ENCODE measurements at places on chromosomes 3 and 15. TPM values are rescaled to one million over a fixed set of nuclear protein-coding genes. Genes with fewer than 3 reads are reported as not detected.

GRCh38 chr3:31223278-31223677 lies 309.4 kb upstream of the STT3B start:
- DNase-seq: no peak

GRCh38 chr3:169094204-169094603 lies 569.3 kb downstream of the MECOM start:
- no peak for DNase-seq

Gene SELENOT
- polyA plus RNA-seq: 45.6 TPM

- no peak for DNase-seq
Measured at GRCh38 chr3:143608966-143609365, 239.3 kb downstream of the SLC9A9 start.

- no peak for DNase-seq
Measured at GRCh38 chr3:110384601-110385000, 687.0 kb upstream of the NECTIN3 start.

- DNase-seq: no peak
Measured at GRCh38 chr3:6821411-6821810, 39.5 kb upstream of the GRM7 start.

Gene GADL1
- 26.7 TPM for polyA plus RNA-seq

GRCh38 chr15:68415501-68416157 lies 16.3 kb downstream of the ITGA11 start:
- no peak for DNase-seq

DNA sequence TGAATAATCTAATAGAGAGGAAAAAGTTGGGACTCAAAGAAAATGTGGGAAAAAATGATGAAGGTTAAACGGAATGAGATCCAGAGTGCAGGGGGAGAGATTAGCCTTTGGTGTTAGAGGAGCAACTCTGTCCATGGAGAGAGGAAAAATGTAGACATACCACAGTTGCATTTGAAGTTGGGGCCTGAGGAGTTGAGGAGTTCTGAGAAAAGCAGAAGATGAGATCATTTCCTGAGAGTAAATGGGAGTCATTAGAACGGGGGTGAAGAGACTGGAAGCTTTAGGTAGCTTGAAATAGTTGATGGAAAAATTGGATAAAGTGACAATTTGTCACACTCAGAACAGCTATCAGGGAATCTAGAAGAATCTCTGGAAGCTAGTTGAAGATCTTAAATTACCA lies 7.3 kb downstream of the CCR5AS start:
- DNase-seq: no peak

DNA sequence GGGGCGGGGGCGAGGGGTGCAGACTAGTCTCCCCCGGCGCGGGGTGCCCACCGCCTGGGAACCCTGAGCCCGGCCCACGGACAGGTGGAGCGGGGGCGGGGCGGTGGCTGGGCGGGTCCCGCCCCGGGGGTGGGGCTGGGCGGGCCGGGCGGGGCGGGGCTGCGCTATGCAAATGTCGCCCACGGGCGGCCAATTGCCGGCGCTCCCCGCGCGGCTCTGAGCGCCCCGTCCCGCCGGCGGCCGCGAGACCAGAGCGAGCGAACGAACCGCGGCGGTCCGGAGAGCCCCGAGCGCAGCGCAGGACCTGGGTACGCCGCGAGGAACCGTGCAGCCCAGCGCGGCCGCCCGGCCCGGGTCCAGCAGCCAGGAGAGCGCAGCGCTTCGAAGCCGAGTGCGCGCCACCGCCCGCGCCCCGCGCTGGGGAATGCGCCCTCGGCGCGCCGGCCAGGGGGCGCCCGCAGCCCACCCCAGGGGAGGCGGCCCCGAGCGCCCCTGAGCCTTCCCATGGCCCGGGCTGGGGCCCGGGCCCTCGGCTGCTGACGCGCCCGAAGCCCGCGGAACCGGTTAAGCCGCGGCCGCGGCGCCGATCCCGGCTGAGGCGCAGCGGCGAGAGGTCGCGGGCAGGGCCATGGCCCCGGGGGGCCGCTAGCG lies at the start of gene SEMA3F:
Gene SEMA3F, plus strand, starts transcription at position 485 of the 651 bp plus-strand sequence. CDS start 4,299 bp downstream, outside the sequence.
- peak; percentile 71 for DNase-seq

DNA sequence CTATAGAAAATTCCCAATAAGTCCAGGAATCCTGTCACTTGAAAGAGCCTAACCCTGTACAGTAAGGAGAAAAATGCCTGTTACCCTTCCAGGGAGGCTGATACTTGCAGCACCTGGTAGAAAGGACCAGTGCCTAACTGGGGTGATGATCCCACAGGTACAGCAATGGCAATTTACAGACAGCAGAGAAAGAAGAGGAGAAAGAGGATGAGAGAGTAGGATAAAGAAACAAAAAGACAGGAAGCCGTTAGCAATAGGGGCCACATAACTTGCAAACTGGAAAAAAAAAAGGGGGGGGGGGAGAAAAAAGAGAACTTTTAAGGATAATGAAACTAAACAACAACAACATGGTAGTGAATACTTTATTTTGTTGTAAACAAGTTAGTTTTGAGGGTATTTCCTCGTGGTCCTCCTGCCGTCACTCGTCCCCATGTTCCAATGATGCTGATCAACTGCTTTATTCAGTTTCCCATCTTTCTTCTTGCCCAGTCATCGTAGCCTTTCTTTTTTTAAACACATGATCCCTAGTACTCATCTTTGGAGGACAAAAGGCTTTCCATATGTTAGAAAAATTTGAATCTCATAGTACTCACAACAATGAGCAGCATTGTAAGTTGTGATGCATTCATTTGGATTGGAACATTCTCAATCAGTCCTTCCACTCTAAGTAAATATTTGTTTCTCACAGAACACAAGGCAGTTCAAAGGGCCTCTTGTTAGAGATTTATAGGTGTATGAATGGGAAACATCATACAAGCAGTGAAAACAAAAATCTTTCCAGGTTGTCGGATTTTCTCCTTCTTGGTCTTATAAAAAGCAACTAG lies 8.6 kb downstream of the TM4SF1 start:
- DNase-seq: no peak

GRCh38 chr3:13072239-13072599 lies 1.0 kb downstream of the IQSEC1 start:
- DNase-seq: no peak

Gene PGBD4
- polyA plus RNA-seq: 1.9 TPM

DNA sequence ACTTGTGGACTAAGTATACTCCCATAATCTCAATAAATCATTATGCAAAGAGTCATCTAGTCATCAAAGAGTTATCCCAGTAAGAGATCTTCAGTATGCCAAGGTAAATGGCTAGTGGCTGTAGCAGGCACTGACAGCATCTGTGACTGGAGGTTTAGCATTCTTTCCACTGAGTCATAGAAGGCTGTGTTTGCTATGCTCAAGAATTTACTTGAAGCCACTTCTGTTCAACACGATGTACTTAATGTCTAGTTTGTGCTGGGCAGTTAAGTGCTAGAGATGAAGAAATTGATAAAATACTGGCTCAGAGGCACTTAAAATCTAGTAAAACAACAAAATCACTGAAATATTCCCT lies 13.0 kb downstream of the ZBED2 start:
- no peak for DNase-seq

- DNase-seq: no peak
Measured at GRCh38 chr3:46107682-46108081, 80.4 kb upstream of the XCR1 start.

GRCh38 chr15:69929905-69930630 lies 167.6 kb downstream of the TLE3 start:
- no peak for DNase-seq

Gene NRROS
- polyA plus RNA-seq: 5.7 TPM

- no peak for DNase-seq
Measured at GRCh38 chr15:34609102-34610057, 25.9 kb upstream of the GOLGA8B start.

DNA sequence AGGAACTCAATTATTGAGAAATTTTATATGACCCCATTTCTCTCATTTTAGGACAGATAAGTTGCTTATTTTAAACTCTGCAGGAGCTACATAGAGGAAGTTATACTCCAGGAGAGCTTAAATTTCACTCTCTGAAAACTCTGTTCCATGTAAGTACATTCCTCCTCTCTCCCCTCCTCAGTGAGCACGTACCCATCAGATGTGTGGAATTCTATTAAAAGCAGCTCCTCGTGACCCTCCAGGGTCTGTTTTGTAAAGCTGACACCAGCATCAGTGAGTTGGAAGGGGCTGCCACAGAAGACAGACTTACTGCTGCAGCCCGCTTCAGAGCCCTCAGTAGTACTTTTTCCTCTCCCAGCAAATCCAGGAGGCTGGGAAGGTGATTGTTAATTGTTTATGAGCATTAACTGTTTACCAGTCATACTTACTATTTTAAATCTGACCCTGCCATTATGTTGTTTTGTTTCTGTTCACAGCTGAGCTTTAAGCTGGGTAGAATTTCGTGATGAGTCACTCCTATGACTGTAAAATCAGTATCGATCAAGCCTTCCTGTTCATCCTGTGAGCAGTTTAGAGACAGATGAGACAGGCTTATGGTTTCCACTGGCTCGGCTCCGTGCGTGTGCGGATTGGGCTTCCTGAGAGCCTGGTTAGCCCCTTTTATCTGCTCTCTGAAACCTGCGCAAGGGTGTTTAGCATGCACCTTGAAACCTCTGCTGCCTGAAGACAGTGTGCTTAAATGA lies 20.4 kb downstream of the IGF1R start:
- no peak for DNase-seq

Gene MON1A
- 9.7 TPM for polyA plus RNA-seq

DNA sequence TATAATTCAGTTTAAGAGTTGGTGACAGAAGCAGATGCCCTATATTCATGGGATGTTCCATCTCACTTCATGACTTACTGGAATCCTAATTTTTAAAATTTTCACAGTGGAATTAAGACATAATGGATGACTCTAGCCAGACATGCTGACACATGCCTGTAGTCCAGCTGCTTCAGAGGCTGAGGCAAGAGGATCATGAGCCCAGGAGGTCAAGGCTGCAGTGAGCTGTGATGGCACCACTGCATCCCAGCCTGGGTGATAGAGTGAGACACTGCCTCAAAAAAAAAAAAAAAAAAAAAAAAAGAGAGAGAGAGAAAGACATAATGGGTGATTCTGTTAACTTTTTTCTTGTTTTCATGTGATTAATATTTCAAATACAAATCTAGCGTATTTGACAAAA lies 123.6 kb downstream of the KLHL25 start:
- no peak for DNase-seq

DNA sequence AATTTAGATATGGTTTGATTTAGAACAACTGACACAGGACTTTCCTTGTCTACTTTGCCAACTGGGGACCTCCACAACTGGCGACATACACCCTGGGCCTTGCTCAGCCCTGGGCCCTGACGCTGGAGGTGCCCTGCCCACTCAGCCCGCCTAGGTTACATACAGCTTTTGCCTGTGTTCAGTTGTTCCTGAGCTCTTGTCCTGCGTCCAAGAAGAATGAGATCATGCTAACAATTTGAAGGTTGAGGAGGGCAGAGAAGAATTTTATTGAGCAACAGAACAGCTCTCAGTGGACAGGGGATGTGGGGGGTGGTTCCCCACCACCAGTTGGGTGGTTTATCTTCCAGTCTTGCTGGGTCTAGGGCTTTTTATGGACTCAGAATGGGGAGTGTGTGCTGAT lies 67.9 kb downstream of the IQCH start:
- no peak for DNase-seq

Gene CLDN1
- 2.5 TPM for polyA plus RNA-seq

- DNase-seq: no peak
Measured at GRCh38 chr3:138479438-138479863, 45.0 kb downstream of the ESYT3 start.

DNA sequence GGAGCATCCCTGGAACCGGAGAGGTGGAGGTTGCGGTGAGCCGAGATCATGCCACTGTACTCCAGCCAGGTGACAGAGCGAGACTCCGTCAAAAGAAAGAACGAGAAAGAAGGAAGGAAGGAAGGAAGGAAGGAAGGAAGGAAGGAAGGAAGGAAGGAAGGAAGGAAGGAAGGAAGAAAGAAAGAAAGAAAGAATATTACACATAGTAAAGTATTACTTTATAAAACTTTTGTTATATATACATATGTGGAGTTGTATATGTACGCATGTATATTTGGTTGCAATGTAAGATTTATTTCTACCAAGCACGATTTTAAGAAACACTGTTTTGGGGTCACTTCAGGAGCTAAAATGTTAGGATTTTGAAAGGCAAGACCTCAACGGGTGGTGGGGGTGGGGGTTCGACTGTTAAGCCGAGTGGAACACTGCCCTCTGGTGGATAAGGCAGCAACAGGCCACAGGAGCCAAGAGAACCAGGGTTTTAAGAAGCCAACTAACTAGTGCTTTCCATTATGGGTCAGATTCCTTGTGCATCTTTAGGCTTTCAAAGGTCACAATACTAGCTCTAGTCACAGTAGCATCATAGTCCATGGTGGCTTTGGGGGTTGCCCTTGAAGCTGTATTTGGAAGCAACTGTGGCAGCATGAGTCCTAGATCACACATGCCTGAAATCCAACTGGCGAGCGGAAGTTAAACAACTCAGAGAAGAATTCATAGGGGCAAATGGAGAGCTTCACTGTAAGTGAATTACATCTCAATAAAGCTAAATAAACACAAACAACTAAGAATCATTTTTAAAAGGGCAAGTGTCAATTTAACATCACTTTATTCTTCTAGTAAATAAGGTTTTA lies 22.5 kb downstream of the GLB1 start:
- peak; percentile 29 for DNase-seq

Gene SGO1
- polyA plus RNA-seq: 4.1 TPM

Gene TXNRD3
- 8.6 TPM for polyA plus RNA-seq

Gene SCG3
- polyA plus RNA-seq: not detected

GRCh38 chr15:42215913-42216829 lies 8.1 kb upstream of the VPS39 start:
- no peak for DNase-seq

- DNase-seq: no peak
Measured at GRCh38 chr3:87227835-87228144, 681 bp downstream of the CHMP2B start.

- no peak for DNase-seq
Measured at GRCh38 chr3:62873451-62873760, 1.8 kb downstream of the CADPS start.

Gene C3orf85
- polyA plus RNA-seq: not detected

- DNase-seq: peak; percentile 86
Measured at GRCh38 chr3:25454005-25454927, 26.2 kb downstream of the RARB start.

Gene B3GNT5
- polyA plus RNA-seq: 6.8 TPM

DNA sequence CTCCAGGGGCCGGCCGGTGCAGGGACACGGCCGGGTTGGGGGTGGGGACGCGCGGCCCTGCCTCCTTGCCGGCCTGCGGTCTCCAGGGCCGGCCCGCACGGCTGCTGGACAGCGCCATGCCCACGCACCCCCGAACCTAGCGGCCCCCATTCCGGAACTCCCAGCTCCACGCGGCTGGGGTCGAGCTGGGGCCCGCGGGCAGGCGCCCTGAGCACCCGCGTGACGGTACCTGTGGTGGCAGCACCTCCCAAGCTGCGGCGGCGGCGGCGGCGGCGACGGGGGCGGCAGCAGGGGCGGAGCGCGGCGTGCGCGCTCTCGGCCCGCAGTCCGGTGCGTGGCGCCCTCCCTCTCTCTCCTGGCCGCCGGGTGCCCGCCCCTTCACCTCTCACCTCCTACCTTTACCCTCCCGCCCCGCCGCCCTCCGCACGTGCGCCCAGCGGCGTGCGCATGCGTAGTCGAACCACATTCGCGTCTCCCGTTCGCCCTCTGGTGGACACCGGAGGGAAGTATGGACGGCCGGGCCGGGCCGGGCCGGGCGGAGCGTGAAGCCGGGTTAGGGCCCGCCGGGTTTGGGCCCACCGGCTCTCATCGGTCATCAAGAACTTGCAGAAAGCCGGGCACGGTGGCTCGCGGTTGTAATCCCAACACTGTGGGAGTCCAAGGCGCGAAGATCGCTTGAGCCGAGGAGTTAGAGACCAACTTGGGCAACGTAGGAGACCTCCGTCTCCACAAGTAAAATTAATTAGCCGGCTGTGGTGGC lies at the start of gene SCAP:
Gene SCAP, minus strand, starts transcription at position 372 of the 760 bp plus-strand sequence. CDS start 32,948 bp downstream, outside the sequence.
- DNase-seq: peak; percentile 89

GRCh38 chr3:195240171-195240701 lies 30.7 kb downstream of the XXYLT1 start:
- DNase-seq: no peak

Gene CRTC3
- polyA plus RNA-seq: 26.4 TPM
